Endothelial cell of umbilical vein (primary cell): ENCODE measurements at places on chromosomes 5 and 9. TPM values are rescaled to one million over a fixed set of nuclear protein-coding genes. Genes with fewer than 3 reads are reported as not detected.

C5orf52 gene
- not detected in 2 replicates for total RNA-seq

- no peak for DNase-seq
- no peak overlapping the region for H3K27ac ChIP-seq
- H3K36me3 ChIP-seq: no peaks in the 10 kb centered on the region
Observed at GRCh38 chr5:129413570-129413969, 46.5 kb upstream of the ADAMTS19 start.

DNA sequence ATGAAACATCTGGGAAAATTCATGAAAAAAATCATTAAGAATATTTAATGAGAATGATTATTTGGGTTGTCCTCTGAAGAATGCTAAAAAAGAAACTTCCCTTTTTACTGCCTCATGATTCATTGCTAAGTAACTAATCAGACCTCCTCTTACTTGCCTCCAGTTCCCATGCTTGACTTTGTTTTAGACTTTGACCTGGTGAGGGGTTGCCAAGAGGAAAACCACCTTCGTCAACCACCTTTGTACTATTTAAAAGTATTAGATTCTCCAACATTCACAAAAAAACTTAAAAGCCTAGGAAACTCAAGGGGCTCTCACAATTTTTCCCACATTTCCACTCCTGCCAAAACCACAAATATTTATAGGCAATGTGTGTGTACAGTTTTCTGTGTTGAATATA lies 115.2 kb upstream of the ST8SIA4 start:
- DNase-seq: no peak
- no peaks in the 10 kb centered on the region for H3K4me1 ChIP-seq
- no peak overlapping the region for H3K4me3 ChIP-seq
- H3K36me3 ChIP-seq: no peaks in the 10 kb centered on the region
- no peaks in the 10 kb centered on the region for H3K27me3 ChIP-seq

- H3K36me3 ChIP-seq: no peaks in the 10 kb centered on the region
- DNase-seq: no peak
- H3K4me1 ChIP-seq: no peaks in the 10 kb centered on the region
Observed at GRCh38 chr5:13356226-13356625, 588.3 kb downstream of the DNAH5 start.

GRCh38 chr5:114319236-114319635 lies 42.6 kb upstream of the KCNN2 start:
- peaks cover 27% of the 10 kb centered on the region for H3K4me1 ChIP-seq
- H3K4me3 ChIP-seq: no peak overlapping the region
- H3K27ac ChIP-seq: peak overlapping the region; percentile 93
- no peaks in the 10 kb centered on the region for H3K27me3 ChIP-seq

DNA sequence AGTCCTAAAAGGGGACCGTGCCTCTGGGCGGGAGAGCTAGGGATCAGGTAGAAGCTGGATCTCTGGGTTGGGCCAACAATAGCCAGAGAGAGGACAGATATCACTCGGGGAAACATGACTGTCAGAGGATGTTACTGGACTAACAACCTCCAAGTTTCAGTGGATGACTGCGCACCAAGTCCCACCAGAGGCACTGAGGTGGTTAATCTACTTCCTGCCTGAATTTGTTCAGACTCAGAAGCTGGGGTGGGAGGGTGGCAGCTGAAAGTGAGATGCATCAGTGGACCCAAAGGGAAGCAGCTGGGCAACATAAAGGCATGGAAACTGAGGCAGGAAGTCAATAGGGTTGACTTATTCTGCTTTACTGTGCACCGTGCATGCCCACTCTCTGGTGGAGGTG lies 130.1 kb upstream of the SLC44A1 start:
- no peaks in the 10 kb centered on the region for H3K27me3 ChIP-seq
- no peak for DNase-seq
- no peak overlapping the region for H3K27ac ChIP-seq
- no peaks in the 10 kb centered on the region for H3K36me3 ChIP-seq
- H3K4me3 ChIP-seq: no peak overlapping the region

DNA sequence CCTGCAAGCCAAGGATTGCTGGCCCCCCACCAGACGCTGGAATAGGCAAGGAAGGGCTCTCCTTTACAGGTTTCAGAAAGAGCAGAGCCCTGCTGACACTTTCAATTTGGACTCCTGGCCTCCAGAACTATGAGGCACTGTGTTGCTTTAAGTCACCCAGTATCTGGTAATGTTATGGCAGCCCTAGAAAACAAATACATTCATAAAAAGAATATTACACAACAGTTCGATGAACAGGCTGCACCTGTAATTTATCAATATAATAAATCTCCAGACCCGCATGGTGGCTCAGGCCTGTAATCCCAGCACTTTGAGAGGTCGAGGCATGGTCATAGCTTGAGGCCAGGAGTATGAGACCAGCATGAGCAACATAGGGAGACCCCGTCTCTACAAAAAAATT lies 7.5 kb downstream of the CMBL start:
- no peak for DNase-seq
- H3K27ac ChIP-seq: no peak overlapping the region
- no peak overlapping the region for H3K4me3 ChIP-seq

IL33 gene
- 8.5 and 13.8 TPM in 2 replicates for total RNA-seq

ARL14EPL gene
- 0.58 TPM in 1 of 2 replicates, not detected in the other for total RNA-seq

DNA sequence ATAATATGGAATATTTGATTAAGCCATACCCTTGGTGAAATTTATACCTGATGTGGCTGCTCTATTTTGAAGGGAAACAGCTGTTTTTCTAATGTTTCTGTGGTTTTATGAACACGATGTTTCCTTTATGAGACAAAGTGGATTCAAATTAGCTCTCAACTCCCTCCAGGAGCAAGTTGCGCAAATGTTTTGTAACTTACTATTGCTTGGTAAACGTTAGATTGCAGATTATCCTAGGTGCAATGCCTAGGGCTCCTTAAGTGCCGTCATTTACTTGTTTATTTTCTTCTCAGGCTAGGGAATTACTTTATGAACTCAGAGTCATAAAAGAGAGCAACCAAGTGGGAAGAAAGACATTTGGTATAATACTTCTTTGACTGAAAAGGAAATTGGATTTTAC lies 763.1 kb downstream of the TAF11L14 start:
- H3K4me1 ChIP-seq: no peaks in the 10 kb centered on the region
- H3K27me3 ChIP-seq: no peaks in the 10 kb centered on the region
- no peak for DNase-seq
- H3K27ac ChIP-seq: no peak overlapping the region
- no peak overlapping the region for H3K4me3 ChIP-seq
- no peaks in the 10 kb centered on the region for H3K36me3 ChIP-seq

- no peak overlapping the region for H3K4me3 ChIP-seq
- H3K4me1 ChIP-seq: peaks cover 10% of the 10 kb centered on the region
- no peak overlapping the region for H3K27ac ChIP-seq
- DNase-seq: no peak
- H3K36me3 ChIP-seq: no peaks in the 10 kb centered on the region
- H3K27me3 ChIP-seq: no peaks in the 10 kb centered on the region
Observed at GRCh38 chr9:13429301-13430190, 150.1 kb upstream of the MPDZ start.

DNLZ gene
- 26.9 and 27.5 TPM in 2 replicates for total RNA-seq

EPB41L4A gene
- total RNA-seq: 17.9 and 18.0 TPM in 2 replicates

QRFP gene
- not detected in 2 replicates for total RNA-seq

IFNK gene
- total RNA-seq: not detected in 2 replicates

CTXN3 gene
- total RNA-seq: not detected in 2 replicates

- H3K4me3 ChIP-seq: no peak overlapping the region
- no peak overlapping the region for H3K27ac ChIP-seq
- no peak for DNase-seq
- H3K27me3 ChIP-seq: no peaks in the 10 kb centered on the region
Observed at GRCh38 chr5:42216904-42217303, 206.3 kb upstream of the GHR start.

B4GALT1 gene
- 65.6 and 66.5 TPM in 2 replicates for total RNA-seq

CYSRT1 gene
- total RNA-seq: 0.44 and 0.92 TPM in 2 replicates

DNA sequence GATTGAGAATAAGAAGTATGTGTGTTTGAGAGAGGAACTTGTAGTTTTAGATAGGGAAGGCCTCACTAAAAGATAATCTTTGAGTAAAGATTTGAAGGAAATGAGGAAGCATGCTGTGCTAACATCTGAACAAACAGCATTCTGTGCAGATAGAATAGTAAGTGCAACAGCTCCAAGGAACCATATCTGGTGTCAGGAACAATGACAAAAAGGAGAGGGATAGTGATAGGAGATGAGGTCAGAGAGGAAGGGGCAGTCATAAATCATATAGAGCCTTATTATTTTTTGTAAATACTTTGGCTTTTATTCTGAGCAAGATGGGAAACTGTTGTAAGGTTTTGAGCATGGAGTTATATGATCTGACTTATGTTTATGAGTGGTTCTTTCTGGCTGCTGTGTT lies 3.8 kb downstream of the MRPL22 start:
- no peak overlapping the region for H3K4me3 ChIP-seq
- no peaks in the 10 kb centered on the region for H3K27me3 ChIP-seq
- H3K36me3 ChIP-seq: peaks cover 3% of the 10 kb centered on the region

CTNND2 gene
- total RNA-seq: not detected in 2 replicates

GRCh38 chr9:806285-807156 lies 35.0 kb upstream of the DMRT1 start:
- H3K36me3 ChIP-seq: no peaks in the 10 kb centered on the region
- no peaks in the 10 kb centered on the region for H3K27me3 ChIP-seq
- peaks cover 33% of the 10 kb centered on the region for H3K4me1 ChIP-seq

SAXO1 gene
- total RNA-seq: not detected in 2 replicates

TMED7 gene
- total RNA-seq: 101 TPM in 2 replicates

GRCh38 chr9:91253488-91253887 lies 108.2 kb downstream of the AUH start:
- no peaks in the 10 kb centered on the region for H3K27me3 ChIP-seq
- H3K36me3 ChIP-seq: no peaks in the 10 kb centered on the region
- no peak overlapping the region for H3K27ac ChIP-seq
- DNase-seq: no peak
- no peaks in the 10 kb centered on the region for H3K4me1 ChIP-seq

DNA sequence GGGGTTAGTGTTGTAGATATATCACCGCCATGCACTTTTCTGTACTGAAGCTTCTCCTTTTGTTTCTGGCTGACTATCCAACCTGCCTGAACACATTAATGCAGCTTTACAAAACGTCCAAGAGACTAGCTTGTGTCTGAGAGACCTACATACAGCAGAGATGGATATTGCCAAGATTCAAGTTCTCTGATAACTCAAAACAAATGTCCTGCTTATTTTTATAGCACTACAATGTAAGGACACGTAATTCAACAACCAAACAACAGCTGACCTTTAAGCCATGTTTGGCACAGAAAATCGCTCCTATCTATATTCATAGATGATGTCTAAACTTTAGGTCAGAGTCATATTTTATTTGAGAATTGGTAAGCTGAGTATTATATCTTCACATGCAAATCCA lies 76.2 kb upstream of the NTRK2 start:
- no peaks in the 10 kb centered on the region for H3K4me1 ChIP-seq
- no peak for DNase-seq
- H3K27me3 ChIP-seq: no peaks in the 10 kb centered on the region
- no peaks in the 10 kb centered on the region for H3K36me3 ChIP-seq
- H3K27ac ChIP-seq: no peak overlapping the region

OR1Q1 gene
- total RNA-seq: not detected in 2 replicates

- H3K27me3 ChIP-seq: no peaks in the 10 kb centered on the region
- peaks cover 61% of the 10 kb centered on the region for H3K4me1 ChIP-seq
- peak; percentile 98 for DNase-seq
- H3K36me3 ChIP-seq: peaks cover 19% of the 10 kb centered on the region
- no peak overlapping the region for H3K4me3 ChIP-seq
Observed at GRCh38 chr5:132265336-132266030, 8.0 kb downstream of the PDLIM4 start.

DEPDC1B gene
- 14.2 and 18.7 TPM in 2 replicates for total RNA-seq

- DNase-seq: no peak
- no peak overlapping the region for H3K27ac ChIP-seq
- H3K27me3 ChIP-seq: no peaks in the 10 kb centered on the region
- H3K4me3 ChIP-seq: no peak overlapping the region
- peaks cover 4% of the 10 kb centered on the region for H3K36me3 ChIP-seq
- peaks cover 14% of the 10 kb centered on the region for H3K4me1 ChIP-seq
Observed at GRCh38 chr9:128706045-128706444, 3.7 kb downstream of the PKN3 start.

FRMD3 gene
- total RNA-seq: 6.1 and 7.3 TPM in 2 replicates

DNA sequence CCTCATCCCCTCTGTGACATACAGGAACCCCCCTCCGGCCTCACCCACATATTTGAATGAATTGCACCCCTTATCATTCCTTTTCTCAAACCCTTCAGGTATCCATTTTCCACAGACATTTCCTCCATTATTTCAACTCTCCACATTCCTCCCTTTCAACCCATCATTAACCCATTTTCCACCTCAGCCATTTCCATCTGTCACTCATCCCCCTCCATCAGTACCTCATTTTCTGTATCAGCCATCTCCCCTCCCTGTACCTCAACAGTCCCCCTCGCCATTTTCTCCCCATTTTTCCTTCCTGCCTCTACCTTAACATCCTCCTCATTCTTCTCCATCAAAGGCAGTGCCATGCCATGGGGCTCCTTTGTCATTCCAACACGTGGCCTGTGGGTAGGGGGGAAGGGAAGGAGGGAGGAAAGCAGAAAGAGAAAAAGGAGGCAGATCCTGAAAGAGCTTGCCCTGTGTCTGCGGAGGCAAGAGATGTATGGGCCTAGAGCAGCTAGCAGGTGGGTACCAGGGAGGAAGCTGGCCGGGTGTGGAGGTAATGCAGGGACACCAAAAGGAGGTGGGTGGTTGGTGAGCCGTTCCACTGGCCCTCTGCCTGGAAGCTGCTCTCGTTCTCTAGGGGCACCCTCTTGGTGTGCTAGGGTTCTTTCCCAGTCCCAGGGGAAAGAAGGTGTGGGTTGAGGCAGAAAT lies 1.5 kb downstream of the DNAJB5 start:
- H3K4me3 ChIP-seq: no peak overlapping the region
- H3K27ac ChIP-seq: no peak overlapping the region
- no peaks in the 10 kb centered on the region for H3K36me3 ChIP-seq
- H3K27me3 ChIP-seq: no peaks in the 10 kb centered on the region
- H3K4me1 ChIP-seq: peaks cover 49% of the 10 kb centered on the region

ANKRD31 gene
- total RNA-seq: not detected in 2 replicates

FOXD4 gene
- 0.35 and 0.42 TPM in 2 replicates for total RNA-seq

DNA sequence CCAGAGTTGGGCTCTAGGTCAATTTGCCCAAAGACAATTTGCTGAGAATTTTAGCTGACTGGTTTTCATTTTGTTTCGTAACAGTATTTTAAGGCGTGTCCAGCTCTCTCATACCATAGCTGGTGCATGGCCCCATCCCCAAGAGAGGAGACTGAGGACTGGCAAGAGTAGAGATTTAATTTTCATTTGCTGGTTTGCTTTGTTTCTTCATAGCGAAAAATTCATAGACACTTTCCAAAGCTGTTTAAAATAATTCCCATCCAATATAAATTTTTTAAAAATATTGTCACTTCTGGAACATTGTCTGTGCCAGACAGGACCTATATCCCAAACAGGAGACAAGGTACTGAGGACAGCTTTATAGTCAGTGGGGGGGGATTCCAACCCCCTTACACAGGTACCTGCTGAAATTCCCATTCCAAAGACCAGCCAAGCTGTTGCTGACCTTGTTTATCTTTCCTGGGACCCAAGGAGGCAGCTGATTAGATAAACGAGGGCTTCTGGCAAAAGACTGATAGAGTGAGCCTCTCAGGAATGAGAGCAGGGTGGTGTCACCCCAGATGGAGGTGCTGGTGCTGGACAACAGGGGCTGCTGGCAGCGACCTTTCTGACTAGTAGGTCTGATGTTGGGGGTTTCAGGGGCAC lies 6.8 kb upstream of the ANGPTL2 start:
- no peaks in the 10 kb centered on the region for H3K4me1 ChIP-seq
- H3K27ac ChIP-seq: no peak overlapping the region
- peaks cover 1% of the 10 kb centered on the region for H3K27me3 ChIP-seq

TRPM3 gene
- total RNA-seq: 0.02 and 0.33 TPM in 2 replicates

GNA14 gene
- total RNA-seq: 3.0 and 3.3 TPM in 2 replicates

STC2 gene
- 26.2 and 26.9 TPM in 2 replicates for total RNA-seq
